ENCODE measurements at places on chromosomes 16 and 17.
A peak's percentile ranks its signal among the peaks of the same experiment; 100 is the strongest.

GRCh38 chr17:75681289-75681688 is 14.2 kb downstream of the SAP30BP start:
- DNase-seq: peak; percentile 79

DNA sequence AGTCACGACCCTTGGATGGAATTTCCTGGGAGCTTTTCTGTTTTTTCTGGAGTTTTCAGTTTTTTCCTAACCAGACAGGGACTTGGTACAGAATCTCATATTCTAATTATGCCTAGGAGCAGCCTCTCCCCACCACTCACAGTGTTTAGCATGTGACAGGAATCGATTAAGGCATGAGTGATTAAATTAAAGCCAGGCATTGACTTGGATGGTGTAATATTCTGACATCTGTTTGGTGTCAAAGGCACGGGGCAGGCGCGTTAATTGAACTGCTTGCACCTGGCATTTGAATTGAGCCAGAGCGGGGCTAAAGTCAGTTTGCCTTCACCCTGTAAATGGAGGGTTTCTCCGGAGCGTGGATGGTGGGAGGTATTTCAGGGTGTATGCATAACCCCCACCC is 11.9 kb downstream of the MAPT start:
- no peak for DNase-seq

- DNase-seq: no peak
Measured at GRCh38 chr17:75557852-75558665, 29.5 kb upstream of the MYO15B start.

DNA sequence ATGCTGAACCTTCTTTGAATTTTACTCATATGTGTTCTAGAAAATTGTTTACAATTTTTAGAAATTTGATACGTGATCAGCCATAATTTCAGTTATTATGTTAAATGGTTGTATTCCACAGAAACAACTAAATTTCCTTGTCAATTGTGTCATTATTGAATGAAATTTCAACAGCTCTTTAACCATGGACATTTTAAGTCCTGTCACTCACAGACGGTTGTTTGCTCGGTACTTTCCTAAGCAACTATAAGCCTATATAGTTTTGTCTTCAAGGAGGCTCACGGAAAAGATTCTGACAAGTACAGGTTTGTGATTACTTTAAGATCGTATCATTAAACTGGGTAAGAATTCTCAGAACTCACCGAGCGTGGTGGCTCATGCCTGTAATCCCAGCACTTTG is 31.8 kb downstream of the SLC39A11 start:
- no peak for DNase-seq

- no peak for DNase-seq
Measured at GRCh38 chr16:87834005-87834667, 35.2 kb downstream of the SLC7A5 start.

- no peak for DNase-seq
Measured at GRCh38 chr17:83113381-83113780, 34.0 kb downstream of the METRNL start.

GRCh38 chr16:68417711-68418301 is 30.5 kb downstream of the SMPD3 start:
- peak; percentile 63 for DNase-seq

- DNase-seq: no peak
Measured at GRCh38 chr16:56257666-56258342, 66.5 kb downstream of the GNAO1 start.

DNA sequence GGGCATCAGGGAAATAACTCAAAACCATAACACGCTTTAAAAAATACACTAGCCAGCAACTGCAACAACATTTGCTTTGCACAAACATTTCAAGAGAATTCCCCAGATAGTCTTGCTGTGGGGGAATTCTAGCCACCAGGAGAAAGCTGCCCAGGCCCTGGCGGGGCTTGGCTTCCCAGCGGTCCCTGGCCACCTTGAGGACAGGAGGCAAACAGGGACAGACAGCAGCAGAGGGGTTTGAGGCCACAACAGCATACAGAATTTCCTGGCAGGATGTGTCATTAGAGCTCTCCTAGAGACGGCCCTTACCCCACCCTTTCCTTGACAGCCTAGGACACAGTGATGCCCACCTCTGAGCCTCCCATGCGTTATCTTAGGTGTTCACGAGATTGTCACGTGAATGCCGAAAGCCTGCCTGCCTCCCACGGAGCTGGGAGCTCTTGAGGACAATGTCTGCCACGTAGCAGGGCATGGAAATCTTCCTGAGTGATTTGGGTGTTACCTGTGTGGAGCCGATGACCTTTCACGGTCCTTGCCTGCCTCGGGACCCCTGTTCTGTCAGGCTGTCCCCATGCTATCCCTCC is 114.3 kb downstream of the RBFOX3 start:
- DNase-seq: no peak

DNA sequence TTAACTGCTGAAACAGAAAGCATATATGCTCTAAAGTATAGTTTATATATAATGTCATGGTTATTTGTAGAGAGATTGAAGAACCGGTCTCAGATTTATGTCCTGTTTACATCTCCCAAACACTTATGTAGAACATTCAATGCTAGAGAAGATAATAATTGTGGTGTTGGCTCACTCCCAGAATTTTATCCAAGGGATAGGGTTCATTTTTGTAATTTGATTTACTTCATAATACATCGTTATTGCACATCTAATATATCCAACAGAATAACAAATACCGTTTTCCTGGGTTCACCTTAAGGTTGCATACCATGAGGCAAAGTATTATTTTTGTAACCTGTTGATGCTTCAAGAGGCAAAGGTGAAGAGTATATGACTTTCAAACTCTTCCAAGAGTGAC is 202.8 kb upstream of the TBX2 start:
- no peak for DNase-seq

GRCh38 chr16:85378145-85379040 is 234.7 kb upstream of the GSE1 start:
- DNase-seq: no peak

GRCh38 chr17:37478187-37478586 is 11.5 kb upstream of the DUSP14 start:
- DNase-seq: no peak

DNA sequence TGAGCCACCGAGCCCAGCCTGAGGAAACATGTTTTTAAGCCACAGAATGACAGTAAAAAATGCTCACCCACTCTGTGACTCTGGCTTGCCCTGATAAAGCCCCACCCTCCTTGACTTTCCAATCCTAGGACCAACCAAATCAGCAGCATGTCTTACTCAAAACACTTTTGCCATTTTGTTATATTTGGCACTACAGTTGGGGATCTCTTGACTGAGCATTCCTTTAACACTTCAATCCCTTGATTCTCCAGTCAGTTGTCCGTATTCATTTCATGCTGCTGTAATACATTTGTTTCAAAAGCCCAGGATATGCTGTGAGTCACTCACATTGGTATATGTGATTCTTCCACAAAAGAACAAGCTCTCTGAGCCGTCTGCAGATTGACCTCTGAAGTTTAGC is 8.2 kb downstream of the MYH3 start:
- DNase-seq: no peak

DNA sequence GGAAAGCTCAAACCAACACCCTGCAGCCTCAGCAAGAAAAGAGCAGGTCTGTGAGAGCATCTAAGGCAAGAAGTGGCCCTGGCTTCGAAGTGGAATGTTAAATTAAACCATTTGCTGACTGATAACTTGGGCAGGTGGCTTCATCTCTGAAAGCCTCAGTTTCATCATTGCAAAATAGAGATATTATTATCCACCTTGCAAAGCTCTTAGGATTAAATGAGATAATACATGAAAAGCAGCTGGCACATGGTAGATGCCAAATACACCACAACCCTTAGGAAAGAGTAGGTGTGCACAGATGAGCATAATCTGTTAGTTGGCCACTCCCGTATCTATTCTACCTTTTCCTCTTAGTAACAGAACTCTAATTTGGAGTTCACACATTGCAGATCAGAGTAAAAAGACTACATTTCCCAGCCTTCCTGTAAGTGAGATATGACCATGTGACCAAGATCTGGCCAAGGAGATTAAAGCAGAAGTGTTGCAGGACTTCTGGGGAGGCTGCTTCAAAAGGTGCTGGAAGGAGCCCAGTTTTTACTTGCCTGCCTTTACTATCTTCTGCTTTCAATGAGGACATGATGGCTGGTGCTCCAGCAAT is 288.7 kb downstream of the SOX9 start:
- DNase-seq: no peak

- no peak for DNase-seq
Measured at GRCh38 chr16:75810342-75810741, 84.1 kb upstream of the CPHXL start.

DNA sequence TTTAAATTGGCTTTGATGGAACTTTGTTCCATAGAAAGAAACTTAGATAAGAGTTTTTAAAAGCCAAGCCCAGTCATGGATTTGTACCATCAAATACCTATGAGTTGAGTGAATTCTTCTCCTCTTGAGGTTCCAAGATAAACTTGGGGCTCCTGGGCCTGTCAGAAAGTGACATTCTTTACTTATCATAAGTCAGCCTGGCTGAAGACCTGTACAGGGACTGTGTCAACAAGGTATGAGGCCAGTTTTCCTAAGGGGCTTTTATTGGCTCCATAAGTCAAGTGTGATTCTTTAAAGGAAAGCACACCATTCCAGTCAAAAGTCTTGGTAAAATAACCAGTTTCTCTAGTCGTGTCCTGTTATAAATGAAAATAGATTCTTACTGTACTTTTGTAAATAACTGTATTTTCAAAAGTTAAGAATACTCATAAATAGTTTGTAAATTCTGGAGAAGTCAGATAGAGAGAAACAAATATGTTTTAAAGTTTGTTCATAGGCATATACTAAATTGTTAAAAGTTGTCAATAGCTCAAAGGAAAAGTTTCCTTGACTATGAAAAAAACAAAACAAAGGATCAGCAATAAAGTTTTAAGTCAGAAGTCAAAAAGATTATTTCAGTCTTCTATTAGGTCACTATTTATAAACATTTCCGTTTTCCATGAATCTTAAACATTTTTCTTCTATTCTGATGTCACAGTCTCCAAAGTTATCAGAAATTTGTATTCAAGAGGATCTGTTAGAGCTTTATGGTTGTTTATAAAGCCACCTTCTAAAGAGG is 22.5 kb upstream of the MYO1D start:
- no peak for DNase-seq

DNA sequence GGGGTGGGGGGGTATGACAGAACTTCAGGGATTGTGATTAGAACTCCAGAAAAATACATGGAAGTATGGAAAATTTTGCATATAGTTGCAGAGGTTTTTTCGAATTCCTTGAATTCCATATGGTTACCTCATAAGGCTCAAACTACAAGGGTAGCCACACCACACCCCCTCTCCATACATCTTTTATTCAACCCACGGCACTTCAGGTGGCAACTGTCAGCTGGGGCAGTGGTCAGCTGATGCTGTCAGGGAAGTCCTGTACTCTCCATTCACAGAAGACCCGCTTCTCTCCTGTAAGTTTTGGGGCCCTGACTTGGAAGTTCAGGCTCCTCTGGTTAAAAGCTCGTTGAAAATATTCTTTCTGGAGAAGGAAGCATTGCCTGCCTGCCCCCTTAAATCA is 57.5 kb upstream of the CLEC19A start:
- peak; percentile 68 for DNase-seq

DNA sequence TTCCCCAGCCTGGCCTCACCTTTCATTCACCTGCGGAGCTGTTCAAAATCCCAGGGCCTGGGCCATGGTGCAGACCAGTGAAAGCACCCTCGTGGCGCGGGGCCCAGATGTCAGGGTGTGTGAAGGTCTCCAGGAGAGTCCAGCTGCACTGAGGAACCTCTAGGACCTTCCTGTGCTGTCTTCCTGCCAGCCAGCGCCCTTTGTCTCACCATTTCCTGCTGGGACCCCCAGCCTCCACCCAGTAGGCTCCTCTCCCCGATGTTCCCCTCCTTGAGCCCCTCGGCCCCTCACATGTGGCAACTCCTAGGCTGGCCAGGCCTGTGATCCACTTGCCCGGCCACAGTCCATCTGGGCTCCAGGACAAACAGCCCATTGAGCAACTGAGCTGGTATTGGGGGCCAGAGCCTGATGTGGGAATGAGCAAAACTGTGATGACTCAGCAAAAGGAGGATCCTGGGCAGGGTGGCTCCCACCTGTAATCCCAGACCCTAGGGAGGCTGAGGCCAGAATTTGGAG is 677 bp downstream of the SULT1A2 start:
- DNase-seq: no peak

- DNase-seq: no peak
Measured at GRCh38 chr17:49964769-49965523, 4.0 kb upstream of the DLX4 start.

- DNase-seq: no peak
Measured at GRCh38 chr17:57511475-57512123, 233.5 kb downstream of the CCDC182 start.

GRCh38 chr17:13558588-13558987 is 43.1 kb downstream of the HS3ST3A1 start:
- DNase-seq: no peak

DNA sequence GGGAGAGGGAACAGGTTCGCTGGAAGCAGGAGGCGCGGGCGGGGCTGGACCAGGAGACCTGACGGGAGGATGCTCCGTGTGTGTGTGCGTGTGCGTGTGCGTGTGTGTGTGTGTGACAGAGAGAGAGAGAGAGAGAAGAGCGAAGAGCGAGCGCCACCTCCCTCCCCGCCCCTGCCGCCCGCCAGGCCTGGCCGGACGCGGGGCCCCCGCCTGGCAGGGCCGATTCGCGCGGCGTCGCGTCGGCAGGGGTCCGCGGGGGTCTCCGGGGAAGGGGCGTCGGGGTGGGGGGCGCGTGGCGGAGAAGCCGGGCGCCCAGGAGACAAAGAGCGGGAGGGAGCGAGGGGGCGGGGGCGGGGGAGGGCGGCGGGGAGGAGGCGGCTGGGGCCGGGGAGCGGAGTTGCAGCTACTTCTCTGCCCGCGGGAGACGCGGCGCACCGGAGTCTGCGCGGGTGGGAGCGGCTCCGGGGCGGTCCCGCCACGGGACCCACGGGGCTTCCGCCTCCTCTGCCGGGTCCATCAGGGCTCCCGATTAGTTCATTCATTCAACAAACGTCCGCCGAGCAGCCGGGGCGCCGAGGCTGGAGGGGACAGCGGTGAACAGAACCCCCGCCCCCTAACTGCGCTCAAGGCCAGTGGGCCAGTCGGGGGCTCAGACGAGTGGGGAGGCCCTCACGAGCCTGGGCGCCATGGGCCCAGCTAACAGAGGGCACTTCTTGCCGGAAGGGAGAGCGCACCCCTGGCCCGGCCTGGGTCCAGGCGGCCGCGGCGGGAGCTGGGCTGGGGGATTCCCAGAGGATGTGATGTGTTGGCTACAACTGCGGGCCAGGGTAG is at the start of gene SAMD14:
Gene SAMD14, minus strand, starts transcription at position 433 of the 831 bp plus-strand sequence. CDS start 5,201 bp downstream, outside the sequence.
- DNase-seq: no peak

DNA sequence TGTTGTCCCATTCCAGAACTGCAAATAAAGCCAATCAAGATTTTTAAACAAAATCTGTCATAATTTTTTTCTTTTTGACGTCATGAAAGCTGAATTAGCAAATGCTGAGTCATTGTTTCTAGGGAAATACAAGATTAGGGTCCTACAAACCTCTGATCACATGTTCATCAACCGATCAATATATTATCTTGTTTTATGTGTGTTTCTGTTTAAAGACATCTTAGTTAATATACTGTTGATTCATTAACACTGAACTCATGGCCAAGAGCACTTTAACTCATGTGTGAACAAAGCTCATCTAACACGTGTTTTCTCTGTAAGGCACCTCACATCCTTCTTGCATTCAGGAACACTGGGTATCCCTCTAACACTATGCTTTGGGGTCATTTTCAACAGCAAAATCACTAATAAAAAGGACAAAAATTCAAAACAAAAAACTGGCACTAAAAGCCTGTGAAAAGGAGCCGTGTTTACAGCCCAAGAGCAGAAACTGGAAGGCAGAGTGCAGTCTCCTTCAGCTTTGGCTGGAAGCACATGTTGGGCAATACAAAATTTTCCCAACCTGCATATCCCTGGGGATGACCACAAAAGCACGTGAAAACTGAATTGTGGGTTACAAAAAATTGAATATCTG is 102.5 kb downstream of the PARN start:
- DNase-seq: no peak

All from NCI-H226 (cell line).